A549 treated with RU486 at 1 μM for 4 hours (cell line): ENCODE measurements at places on chromosomes 3 and 15. TPM values are rescaled to one million over a fixed set of nuclear protein-coding genes. Genes with fewer than 3 reads are reported as not detected.

Gene ERC2
- 0.23 TPM in 1 of 5 replicates, not detected in the others for total RNA-seq

Gene PLIN1
- total RNA-seq, result 0.06 to 0.09 TPM (median 0.07 TPM) in 3 of 5 replicates, not detected in the others

Gene IGDCC3
- 0.10 to 0.20 TPM (median 0.14 TPM) in 5 replicates for total RNA-seq

Gene BSN
- 0.08 to 0.20 TPM (median 0.15 TPM) in 5 replicates for total RNA-seq

Gene CISH
- 0.48 to 0.90 TPM (median 0.67 TPM) in 5 replicates for total RNA-seq

Gene ZNF80
- not detected in 5 replicates for total RNA-seq

Gene GCSAM
- total RNA-seq, result not detected in 5 replicates

Gene CFAP100
- not detected in 5 replicates for total RNA-seq

Gene ADGRG7
- not detected in 5 replicates for total RNA-seq

Gene PODXL2
- 7.8 to 10.7 TPM (median 10.3 TPM) in 5 replicates for total RNA-seq

Gene TIMP4
- total RNA-seq, result 10.4 to 13.4 TPM (median 11.3 TPM) in 5 replicates
